GM18507 (cell line): ENCODE measurements at places on chromosomes 3 and 15.

DNA sequence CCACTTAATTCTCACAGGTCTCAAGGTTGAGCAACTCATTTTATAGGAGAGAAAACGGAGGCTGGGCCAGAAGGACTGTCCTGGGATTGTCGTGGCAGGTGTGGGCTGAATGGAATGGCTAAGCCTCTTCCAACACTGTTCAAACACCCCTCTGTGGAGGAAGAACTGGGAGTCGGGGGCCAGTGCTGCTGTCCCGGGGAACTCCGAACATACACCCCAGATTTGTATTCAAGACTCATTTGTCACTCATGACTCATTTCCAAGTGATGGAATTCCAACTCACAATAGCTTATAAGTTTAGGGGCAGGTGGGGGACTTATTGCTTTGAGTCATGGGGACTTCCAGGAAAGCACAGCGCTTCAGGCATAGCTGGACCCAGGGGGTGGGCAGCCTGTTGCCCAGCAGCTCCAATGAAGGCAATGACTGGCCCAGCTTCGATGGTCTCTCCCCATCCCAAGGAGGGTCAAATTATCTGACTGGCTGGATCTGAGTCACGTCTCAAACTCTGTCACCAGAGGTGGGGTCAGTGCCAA lies 72.5 kb downstream of the TM2D3 start:
- DNase-seq, result no peak

DNA sequence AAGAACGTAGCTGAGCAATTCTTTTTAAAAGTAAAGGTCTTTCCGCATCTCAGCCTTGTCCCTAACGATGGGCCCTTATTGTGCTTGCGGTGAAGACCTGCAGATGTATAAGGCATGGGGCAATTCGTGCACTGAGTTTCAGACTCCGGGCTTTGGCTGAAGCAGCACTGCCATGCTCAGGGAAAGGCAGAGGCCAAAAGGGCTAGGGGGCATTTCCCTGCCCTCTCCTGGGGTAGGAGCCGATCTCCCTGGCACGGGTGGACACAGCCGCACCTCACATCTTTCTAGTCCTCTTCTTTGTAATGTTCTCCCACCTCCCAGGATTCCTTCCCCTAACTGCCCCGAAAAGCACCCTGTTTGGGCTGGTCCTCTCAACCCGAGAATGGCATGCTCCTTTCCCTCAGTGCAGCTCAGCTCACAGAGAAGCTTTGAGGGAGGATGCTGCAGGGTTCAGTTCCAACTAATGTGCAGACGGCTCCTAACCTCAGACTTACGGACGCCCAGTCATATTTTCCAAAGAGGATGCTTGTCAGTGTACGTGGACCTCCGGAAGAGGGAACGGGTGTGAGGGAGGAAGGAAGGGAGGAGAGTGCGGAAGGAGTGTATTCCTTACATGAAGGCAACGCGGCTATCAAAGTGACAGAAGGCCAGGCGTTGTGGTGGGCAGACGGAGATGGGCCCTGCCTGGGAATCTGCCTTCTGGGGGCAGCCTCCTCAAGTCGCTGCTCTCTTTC lies 61.2 kb downstream of the SYNM start:
- no peak for DNase-seq

GRCh38 chr3:180678231-180678630 lies 1.1 kb downstream of the CCDC39 start:
- no peak for DNase-seq

- DNase-seq, result no peak
Observed at GRCh38 chr3:179505534-179505933, 54.3 kb upstream of the GNB4 start.

DNA sequence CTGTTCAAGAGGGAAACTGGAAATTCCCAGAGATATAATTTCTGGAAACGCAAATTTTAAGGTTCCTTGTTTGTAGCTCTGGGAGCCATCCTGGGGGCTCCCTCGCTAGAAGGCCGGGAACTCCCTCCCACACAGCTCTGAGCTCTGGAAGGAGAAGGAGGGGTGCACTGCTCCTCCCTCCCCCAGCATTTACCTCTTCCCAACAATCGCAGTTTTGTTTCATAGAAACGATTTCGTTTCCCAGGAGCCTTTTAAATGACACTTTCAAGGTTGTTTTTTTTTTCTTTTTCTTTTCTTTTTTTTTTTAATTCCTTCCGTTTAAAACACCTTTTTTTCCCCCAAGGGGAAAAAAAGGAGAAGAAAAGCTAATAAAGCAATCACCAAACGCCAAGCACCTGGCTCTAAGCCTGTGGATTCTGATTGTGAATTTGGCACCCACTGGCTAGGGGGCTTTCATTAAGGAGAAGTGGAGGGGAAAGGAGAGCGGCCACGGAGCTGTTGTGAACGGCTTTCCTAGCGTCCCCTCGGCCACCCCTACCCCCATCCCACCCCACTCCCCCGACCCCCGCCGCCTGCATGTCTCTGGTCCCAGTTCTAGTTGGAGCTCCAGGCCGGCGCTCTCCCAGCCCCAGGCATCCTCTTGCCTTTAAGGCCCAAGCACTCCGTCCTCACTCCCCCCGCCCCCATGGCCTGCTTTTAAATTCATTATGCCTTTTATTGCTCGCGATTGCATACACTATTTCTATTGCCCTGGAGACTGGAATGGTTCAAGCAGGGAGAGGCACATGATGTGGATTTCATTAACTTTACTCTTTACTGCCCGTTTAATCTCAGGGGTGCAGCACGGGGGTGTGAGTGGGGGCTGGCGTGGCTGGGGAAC lies 13.6 kb upstream of the CCDC33 start:
- no peak for DNase-seq

DNA sequence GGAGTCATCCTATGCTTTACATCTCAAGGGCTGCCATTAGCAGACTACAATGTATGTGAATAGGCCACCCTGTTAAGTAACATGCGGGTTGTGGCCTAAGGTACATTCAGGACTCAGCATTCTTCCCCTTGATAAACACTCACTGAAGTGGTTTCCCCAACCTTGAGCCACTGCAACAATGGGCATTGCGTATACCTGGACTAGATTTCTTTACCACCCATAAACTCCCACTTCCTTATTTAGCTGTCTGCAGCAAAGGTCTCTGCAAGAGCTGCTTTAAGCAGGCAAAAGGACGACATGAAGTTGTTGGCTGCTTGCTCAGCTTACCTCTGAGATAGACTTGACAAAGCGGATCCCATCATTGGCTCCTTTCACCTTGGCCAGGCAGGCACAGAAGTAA lies 16.2 kb downstream of the FYCO1 start:
- no peak for DNase-seq

DNA sequence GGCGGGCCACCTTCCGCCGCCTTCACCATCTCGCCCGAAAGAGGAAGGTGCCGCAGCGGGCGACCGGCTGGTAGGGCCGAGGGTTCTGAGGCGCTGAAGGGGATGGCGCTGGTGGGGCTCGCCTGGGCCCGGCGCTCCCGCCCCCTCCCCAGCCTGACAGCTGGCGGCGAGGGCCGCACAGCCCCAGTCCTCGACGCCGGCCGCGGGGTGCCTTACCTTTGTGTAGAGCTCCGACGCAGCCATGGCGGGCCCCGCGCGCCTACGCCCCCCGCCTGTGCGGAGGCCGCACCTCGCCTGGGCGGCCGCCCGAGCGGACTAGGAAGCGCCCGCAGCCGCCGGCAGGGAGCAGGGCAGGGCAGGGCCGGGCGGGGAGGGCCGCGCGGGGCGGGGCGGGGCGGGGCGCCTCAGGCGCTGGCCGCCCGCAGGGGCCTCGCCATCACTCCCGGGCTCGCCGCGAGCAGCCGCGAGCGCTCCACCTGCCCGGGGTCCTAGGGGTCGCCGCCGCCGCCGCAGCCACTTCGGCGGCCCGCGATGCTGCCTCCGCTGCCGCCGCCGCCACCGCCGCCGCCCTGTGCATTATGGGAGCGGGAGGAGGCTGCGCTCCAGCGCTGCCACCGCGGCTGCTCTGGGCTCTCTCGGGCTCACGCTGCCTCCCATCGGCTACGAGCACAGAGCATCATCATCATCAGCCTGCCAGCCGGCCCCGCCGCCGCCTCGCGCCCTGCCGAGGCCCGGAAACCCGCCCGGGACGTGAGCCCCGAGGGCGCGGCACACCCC lies at the start of gene MYO5A:
Gene MYO5A (minus strand): TSS at position 317 of the 777 bp plus-strand sequence. CDS start 74 bp downstream, at position 243.
- DNase-seq, result peak; percentile 69

DNA sequence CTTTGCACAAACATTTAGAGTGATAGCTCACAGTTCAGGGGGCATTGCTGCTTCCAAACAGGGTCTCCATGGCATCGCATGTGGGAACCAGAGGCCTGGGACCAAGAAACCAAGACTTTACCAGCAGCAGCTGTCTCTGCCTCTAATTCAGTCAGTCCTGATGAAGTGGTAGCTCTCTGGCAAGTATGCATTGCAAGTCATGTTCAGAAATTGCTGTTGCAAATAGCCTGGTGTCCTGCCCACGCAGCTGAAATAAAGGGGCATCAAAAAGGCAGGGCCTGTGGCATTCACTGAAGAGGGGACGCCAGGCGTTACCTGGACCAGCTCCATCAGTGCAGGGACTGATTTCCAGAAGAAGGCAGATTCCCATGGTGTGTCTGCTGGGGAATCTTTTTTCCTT lies 121.3 kb downstream of the CD47 start:
- DNase-seq, result no peak

- DNase-seq, result no peak
Observed at GRCh38 chr3:127475391-127475790, 115.1 kb downstream of the TPRA1 start.

GRCh38 chr15:33279613-33280205 lies 31.1 kb upstream of the RYR3 start:
- no peak for DNase-seq

DNA sequence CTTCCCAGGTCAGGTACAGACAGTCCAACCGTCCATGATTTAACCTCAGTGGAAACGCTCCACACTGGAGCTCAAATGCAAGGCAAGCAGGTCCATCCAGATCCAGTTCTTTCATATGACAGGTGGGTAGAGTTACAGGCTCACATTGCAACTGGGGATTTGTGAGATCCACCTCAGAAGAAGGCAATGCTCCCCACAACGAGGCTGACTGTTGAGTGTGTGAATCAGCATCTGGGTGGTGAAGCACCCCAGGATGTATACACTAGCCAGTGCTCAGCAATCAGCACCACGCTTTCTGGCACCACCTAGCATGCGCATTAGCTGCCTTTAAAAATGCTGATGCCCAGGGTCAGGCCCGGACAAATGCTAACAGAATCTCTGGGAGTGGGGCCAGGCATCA lies 343.5 kb upstream of the ICE2 start:
- no peak for DNase-seq

GRCh38 chr3:146560678-146561077 lies 16.3 kb upstream of the PLSCR1 start:
- DNase-seq, result no peak

DNA sequence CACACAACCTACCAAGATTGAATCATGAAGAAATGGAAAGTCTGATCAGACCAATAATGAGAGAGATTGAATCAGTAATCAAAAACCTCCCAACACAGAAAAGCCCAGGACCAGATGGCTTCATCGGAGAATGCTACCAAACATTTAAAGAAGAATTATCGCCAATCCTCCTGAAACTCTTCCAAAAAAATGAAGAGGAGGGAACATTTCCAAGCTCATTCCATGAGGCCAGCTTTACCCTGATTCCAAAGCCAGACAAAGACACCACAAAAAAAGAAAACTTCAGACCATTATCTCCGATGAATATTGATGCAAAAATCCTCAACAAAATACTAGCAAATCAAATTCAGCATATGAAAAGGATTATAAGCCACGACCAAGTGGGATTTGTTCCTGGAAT lies 94.1 kb downstream of the SENP2 start:
- DNase-seq, result no peak

GRCh38 chr3:36697229-36698001 lies 66.9 kb downstream of the DCLK3 start:
- no peak for DNase-seq

DNA sequence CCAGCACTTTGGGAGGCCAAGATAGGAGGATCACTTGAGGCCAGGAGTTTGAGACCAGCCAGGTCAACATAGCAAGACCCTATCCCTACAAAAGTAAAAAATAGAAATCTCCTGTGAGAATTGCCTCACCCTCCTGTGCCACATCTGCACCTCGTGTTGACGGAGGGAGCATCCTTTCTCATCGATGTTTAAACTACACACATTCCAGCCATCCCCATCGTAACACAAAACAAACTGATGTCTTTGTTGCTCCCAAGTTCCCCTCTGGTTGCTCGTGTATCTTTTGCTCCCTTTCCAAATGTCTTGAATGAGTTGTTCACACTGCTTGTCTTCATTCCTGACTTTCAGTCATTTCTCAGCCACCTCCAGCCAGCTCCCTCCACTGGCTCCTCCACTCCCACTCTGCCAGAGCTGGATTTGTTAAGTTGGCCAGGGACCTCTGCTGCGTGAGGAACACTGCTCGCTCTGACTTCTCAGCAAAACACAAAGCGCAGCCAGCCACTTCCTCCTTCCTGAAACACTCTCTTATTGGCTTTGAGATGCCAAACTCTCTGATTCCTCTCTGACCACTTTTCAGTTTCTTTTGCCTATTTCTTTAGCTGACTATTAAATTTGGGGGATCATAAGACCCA lies 53.6 kb upstream of the ATP13A3 start:
- DNase-seq, result no peak

DNA sequence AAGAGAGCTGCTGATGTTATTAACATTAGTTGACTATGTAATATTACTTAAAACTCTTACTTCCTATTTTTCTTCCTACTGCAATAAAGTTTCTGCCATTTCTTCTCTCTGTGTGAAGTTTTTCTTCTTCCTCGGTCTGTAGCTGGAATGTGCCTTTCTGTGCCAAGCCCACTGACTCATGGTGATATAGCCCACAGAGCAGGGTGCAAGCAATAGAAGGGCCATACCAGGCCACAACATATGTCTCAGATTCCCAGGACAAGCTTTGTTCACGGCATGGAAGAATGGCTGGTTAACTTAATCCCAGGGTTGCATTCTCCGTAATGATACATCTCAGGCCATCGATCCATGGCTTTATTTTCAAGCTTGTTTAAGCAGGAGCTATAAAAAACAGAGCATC lies 815.3 kb downstream of the TUSC7 start:
- DNase-seq, result no peak

DNA sequence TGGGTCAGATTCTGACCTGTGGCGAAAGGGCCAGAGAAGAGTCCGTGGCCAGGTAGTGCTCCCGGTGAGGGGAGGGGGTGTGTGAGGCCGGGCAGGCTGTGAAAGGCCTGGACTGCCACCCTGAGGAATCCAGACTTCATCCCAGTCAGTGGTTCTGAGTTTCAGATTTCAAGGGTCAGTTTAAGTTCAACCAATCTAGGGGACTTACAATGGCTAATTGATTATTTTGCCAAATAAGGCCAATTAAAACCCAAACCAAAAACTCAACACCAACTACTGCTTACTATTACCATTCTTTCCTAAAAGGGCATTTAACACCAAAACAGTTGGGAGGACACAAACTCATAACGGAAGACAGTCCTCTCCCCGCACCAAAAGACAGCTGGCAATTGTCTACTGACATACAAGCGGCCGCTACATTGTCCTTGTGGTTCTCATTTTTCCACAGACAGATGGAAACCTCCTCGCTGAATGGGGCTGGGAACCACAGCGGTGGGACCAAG lies 30.5 kb downstream of the TMEM44 start:
- DNase-seq, result no peak
